ENCODE measurements at places on chromosomes 6 and 20.

GRCh38 chr6:14070457-14070856 is 47.1 kb upstream of the CD83 start:
- no peak for DNase-seq

DNA sequence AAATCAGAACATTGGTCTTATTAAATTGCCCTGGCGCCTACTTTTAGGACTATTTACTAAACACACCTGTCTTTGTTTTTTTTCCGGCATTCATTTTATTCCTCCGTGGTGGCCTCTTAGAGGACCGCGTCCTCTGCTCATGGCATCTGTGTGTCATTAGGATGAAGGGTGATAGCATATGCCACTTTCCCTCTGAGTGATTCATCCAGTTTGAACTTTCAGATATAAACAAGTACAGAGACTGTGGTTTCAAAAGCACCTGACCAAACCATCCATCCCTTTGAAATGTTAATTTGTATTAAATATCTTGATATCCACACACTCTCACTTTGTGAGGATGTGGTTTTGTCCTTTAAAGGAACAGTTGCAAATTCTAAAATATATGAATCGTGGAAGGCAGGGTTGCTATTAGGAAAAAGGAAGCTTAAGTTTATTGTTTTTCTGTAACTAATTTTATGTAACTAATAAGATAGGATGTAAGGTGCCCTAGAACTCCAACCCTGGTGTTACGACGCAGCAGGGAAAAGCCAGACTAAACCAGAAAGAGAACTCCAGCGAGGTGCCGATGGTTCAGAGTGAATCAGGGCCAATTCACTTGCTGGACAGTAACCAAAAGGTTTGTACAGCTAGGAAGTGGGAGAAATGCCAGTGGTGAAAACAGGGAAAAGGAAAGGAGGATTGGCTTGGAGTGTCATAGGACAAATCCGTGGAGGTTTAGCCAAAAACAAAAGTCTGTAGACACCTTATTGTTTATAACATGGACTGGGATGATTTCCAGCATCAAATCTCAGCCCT is 98.7 kb downstream of the SHLD1 start:
- no peak for DNase-seq

GRCh38 chr6:47256981-47257730 is 52.5 kb downstream of the TNFRSF21 start:
- DNase-seq, result no peak

- DNase-seq, result no peak
Measured at GRCh38 chr6:26439151-26440125, 866 bp upstream of the BTN3A3 start.

DNA sequence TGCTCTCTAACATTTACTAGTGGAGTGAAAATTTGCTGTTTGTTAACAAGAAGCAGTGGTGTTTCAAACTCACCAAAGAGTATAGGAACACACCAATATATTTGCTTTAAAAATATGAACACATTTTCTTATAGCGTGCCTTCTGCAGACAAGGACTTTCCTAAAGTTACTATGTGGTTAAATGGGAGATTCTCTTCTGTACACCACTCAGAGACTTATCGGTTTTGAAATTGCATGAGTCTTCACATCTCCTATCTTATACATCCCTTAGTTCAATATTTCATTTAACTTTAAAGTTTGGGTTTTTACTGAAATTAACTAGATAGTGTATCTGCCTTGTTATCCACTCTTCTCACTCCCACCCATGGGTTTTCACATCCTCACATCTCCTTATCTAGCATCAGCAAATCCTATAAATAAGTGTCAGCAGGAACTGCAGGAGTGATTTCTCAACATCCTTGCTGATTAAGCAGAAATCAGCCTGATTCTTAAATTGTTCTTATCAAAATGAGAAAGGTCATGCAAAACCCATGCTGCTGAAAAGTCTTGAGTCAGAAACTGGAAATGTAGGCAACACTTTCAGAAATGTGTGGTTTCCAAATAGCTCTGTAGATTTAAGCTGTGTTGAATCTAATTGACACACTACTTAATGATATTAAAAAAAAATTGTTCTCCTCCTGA is 1075.6 kb upstream of the GJE1 start:
- DNase-seq, result no peak

DNA sequence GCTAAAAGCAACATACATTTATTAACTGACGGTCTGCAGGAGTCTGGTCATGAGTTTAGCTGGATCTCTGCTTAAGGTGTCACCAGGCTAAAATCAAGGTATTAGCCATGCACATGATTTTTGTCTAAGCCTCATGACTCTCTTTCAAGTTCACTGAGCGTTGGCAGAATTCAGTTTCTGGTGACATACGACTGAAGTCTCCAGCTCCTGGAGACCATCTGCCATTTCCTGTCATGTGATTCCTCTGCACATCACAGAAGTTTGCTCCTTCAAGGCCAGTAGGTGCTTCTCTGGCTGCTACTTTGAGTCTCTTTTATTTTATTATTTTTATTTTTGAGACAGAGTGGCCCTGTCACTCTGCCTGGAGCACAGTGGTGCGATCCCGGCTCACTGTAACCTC is 148.4 kb upstream of the EYA4 start:
- DNase-seq, result no peak

- no peak for DNase-seq
Measured at GRCh38 chr6:18281564-18281963, 17.2 kb upstream of the DEK start.

- DNase-seq, result no peak
Measured at GRCh38 chr20:15267935-15268334, 930.5 kb upstream of the FLRT3 start.

DNA sequence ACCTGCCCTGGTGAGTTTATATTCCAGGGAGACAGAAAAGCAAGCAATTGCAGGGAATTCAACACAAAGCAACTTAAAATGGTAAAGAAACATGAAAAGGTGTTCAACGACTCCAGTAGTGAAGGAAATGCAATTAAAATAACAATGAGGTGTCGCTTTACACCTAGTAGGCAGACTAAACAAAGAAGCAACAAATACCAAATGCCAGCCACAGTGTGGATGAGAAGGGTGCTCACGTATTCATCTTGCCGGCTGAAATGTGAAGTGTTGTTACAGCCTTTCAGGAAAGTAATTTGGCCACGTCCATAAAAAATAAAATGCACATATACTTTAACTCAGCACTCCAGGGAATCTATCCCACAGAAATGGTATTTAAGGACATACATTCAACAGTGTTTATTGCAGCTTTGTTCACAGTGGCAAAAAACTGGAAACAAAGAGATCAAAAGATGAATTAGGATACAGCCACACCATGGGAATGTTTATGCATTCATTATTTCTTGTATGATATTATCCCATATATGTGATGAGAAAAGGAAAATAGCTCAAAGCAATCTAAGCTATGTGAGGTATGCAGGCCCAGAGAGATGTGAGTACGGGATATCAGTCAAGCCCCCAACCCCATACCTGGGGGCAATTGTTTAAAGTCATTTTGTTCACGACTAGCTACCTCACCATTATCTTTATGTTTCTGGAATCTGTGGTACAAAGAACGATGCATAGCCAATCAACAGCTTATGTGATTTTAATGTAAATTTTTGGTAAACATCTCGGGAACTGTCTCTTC is 266.0 kb upstream of the SOX4 start:
- no peak for DNase-seq

GRCh38 chr6:44219053-44219814 is 2.5 kb downstream of the MYMX start:
- DNase-seq, result no peak

GRCh38 chr6:7147051-7147671 is 39.4 kb downstream of the RREB1 start:
- DNase-seq, result no peak

DNA sequence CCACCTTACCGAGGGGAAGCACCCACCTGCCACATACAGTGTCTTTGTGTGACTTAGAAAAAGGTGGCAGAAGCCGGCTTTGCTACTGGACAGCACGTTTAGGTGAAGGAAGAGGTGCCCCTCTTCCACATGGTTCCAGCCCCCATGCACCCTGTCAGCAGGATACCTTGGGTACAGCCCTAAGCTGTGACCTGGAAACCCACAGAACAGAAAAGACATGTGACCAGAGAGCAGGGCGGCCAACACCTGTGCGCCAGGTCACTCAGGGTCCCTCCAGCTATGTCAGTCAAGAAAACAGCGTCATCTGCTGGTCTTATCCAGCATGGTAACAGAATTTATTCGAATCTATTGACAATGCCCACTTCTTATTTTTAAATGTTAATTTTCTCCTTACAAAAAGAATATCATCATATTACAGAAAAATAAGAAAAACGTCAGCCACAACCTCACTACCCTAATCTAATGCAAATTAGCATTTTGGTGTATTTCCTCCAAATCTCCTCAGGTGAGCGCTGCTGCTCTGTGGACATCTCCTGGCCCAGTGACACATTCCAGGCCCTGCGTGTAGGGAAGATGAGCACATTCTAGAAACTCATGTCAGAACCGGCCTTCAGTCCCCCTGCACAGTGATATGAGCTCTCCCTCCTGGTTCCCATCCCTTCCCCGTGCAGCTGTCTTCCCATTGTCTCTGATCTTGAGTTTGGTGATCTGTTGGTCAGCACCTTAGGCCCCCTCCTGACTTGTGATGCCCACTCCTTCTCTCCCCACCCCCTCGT is 37.2 kb downstream of the GTF2H5 start:
- no peak for DNase-seq

DNA sequence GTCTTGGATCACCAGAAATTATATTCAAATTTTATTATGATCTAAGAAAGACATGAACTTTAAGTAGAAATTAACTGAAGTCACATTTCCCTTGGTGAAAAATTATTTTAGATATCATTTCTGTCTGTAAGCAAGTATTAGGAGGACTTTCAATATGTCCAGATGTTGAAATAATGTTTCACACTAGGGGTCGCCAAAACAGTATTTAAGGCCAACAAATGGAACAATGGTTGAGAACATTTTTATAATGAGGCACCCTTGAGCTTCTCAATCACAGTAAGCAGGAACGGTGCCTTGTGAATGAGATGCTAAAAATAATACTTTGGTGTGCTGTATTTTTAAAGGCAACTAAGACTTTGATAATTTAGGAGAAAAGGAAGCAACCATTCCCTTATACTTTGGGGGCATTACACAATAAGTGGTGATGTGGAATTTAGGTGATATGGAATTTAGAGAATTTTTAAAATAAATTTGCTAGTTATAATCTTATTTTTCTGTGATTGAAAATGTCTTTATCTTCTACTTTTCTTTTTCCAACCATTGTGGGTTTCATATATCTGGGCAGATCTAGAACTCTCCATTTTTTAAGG is 9.6 kb upstream of the SF3B5 start:
- DNase-seq, result no peak

GRCh38 chr20:63253438-63254231 is 628 bp downstream of the NKAIN4 start:
- no peak for DNase-seq

DNA sequence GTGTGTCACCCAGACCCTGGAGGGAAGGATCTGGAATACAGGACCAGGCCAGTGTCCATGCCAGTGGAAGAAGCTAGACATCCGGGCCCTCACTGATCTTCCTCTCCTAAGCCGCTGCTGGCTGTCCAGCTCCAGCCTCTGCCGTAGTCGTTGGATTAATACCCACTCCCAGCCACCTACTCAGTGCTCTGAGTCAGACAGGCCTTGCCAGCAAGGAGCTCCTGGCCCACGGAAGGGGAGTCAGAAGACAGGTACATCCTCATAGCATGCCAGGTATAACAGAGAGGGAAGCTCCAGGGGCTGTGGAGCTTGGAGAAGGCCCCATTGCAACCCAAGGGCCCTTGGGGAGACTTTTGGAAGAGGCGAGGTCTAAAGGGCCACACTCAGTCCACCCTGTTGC is 49.0 kb downstream of the STK35 start:
- no peak for DNase-seq

- no peak for DNase-seq
Measured at GRCh38 chr20:50321797-50322480, 131.3 kb downstream of the CEBPB start.

GRCh38 chr6:25682324-25682723 is 30.3 kb downstream of the SCGN start:
- DNase-seq, result no peak

DNA sequence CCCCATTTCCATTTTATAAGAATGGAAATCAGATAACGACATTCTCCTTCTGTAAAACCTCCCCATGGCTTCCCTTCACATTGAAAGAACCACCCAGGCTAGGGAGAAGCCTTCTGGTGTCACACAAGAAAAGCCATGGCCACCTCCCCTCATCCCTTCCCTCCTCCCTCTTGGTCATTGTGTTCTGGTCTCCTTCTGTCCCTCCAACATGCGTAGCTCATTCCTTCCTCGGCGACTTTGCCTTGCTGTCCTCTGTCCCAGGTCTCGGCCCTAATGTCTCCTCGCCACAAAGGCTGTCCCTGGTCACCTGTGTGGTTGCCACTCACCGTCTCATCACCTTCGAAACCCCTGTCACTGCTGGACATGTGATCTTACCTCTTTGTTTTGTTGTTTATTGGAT is 193.9 kb downstream of the BCAS1 start:
- DNase-seq, result no peak

DNA sequence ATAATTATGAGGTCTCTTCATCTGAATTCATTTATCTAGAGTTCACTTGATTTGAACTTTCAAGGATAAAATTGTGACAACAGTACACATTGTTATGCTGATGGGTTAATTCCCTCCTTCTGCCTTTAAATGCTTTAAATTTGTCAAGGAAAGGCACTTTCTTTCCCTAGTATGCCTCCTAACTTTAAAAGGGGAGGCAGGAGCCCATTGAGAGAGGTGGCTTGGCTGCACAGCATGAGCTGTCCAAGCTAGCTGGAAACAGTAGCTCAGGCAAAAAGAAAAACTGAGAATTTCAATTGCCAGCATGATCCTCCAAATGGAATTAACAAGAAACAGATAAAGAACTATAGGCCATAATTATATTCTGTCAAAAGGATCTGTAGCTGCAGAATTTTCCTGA is 243.3 kb upstream of the GRIK2 start:
- DNase-seq, result no peak

DNA sequence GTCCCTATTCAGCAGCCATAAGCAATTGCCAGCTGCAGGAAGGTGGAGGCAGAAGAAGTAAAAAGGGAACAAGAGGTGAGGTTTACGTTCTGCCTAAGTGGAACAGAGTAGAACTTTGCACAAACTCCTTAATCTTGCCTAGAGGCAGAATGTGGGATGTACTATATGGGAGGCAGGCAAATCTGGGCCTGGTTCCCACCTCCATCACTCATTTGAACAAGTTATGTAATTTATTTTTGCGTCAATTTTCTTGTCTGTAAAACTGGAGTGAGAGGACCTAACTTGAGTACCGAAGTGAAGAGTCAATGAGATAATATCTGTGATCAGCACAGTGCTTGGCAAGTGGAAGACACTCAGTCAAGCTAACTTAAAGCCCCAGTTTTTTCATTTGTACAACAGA is 2.0 kb upstream of the TPBG start:
- DNase-seq, result no peak

All from T-helper 9 cell (primary cell).